ENCODE measurements at places on chromosomes 6 and 20.

DNA sequence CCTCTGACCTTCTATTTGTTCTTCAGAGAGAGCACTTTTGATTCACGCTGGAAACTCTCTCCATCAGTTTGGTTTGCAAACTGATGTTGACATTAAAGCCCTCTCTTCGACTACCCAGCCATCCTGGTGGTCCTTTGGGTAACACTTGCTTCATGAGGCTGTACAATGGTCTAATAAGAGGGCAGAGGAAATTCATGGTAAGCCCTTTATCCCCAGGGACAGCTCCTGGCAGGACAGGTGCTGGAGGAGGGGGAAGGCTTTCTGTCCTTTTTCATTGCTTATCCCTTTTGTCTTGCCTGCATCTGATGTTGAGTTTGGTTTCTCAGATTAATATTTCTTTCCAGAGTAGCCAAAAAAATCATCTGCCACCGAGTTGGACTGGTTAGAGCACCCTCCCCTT is 52.1 kb upstream of the CD93 start:
- DNase-seq, result no peak

GRCh38 chr6:157128235-157128775 is 195.0 kb downstream of the TMEM242 start:
- no peak for DNase-seq

DNA sequence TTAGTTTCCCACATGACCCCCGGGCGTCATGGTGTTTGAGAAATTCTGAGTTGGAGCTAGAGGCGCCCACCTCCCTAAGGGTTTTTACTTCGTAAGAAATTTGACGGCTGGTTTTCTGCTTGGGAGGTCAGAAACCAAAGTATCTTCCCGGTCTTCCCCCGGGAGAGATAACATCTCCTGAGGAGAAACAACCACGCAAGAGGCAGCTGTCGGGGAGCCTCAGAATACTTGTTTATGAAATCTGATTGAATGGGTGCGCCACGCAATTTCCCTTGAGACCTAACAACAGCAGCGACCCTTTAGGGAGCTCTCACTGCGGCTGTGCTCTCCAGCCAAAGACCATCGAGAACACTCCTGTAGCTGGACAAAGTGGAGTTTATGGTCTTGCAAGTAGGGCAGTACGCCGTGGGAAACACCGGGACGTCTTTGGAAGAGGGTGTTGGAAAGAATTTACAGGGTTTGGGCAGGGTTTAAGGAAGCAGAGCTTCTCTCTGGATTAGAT is 608 bp upstream of the EIF2S2 start:
- DNase-seq, result no peak

DNA sequence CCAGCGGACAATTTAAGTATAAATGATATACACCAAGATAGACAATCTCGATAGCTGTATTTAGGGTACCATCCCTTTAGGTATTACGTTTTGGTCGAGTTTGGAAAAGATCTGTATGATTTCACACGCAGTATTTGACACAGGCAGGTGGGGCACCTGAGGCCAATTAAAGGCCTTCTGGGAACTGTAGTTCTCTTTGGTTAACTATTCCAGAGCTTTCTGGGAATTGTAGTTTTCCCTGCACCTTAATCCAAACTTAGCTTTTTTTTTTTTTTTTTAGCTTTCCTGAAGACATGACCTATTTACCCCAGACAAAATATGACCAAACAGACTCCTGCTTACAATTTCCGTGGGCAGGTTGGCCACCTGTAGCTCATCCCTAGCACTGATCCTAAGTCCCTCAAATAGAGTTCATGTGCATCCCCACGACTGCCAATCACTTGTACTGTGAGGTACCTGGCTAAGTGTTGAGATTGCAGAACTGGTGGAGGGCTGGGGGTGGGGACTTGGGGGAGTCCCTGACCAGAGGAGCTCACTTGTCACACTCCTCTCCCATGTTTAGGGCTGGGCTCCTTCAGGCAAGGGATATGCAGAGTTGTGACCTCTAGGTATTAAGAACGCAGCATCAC is 999 bp upstream of the EHMT2 start:
- DNase-seq, result no peak

GRCh38 chr6:144317736-144318135 is 32.6 kb downstream of the UTRN start:
- DNase-seq, result no peak

- no peak for DNase-seq
Observed at GRCh38 chr6:26087284-26088115, at the start of gene HFE. Gene HFE (plus strand): TSS chr6:26087429. CDS start chr6:26087441, 12 bp downstream.

- no peak for DNase-seq
Observed at GRCh38 chr6:14009431-14009830, 84.7 kb downstream of the RNF182 start.

GRCh38 chr6:106411056-106411455 is 50.5 kb downstream of the CRYBG1 start:
- no peak for DNase-seq

GRCh38 chr20:43936104-43936770 is 21.6 kb downstream of the TOX2 start:
- peak; percentile 79 for DNase-seq

GRCh38 chr6:110322874-110323242 is 35.3 kb downstream of the METTL24 start:
- DNase-seq, result no peak

- DNase-seq, result no peak
Observed at GRCh38 chr6:9225441-9225871, 790.1 kb upstream of the SLC35B3 start.

DNA sequence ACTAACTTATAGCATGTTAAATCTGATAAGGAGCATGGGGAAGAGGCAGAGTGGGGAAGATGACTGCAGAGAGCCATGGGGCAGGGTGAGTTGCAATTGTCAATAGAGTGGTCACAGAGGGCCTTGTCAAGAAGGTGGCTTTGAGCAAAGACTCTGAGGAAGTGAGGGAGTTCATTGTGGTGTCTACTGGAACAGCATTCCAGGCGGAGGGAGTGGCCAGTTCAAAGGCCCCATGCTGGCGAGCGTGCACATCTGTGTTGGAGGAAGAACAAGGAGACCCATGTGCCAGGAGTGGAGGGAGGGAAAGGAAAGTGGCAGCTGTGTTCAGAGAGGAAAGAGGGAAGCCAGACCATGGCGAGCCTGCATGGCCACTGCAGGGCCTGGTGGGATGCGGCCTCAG is 15.8 kb upstream of the GPR6 start:
- DNase-seq, result no peak

DNA sequence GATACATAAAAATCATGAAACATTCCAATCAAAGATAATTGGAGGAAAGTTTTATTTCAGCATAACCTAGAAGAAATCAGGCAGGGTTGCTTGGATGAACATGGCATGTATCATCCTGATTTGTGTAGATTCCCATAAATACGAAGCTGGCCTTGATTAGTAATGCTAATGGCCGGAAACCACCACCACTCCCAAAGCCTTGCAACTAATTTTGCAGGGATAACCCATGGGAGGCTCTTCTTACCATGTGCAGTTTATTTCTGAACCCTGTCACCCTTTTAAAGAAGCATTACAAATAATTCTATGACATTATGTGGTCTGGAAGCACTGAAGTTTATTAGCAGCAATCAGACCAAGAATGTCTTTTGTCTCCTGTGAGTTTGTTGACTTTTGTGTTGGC is 80.8 kb downstream of the AIG1 start:
- DNase-seq, result no peak

DNA sequence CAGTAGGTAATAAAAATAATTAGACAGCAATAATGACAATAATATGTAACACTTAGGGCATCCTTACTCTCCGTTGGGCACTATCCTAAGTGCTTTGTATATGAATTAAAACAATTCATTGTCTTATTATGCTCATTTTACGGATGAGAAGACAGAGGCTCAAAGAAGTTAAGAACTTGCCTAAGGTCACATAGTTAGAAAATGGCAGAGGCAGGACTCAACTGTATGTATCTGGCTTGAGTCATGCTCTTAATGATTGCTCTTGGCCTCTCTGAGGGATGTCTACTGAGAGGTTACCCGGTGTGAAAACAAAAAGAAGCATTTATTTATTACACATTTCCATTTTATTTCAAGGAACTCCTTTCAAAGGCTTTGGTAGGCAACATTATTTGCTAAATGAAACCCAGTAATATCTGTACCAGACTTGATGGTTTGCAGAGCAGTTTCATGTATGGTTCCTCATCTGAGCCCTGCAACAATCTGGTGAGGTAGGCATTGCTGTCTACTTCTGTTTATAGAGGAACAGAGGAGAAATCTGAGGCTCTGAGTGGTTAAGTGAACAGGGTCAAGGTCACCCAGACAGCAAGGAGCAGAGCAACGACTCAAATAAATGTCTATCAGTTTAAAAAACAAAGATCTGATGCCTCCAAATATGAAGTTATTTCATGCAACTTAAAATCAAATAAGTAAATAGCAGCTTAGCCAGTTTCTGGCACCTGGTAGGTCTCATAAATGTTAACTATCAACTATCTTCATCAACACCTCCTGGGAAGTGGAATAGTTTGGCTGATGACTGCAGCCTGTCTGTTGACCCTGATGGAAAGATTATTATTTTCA is 4.2 kb upstream of the PARD6B start:
- DNase-seq, result no peak

DNA sequence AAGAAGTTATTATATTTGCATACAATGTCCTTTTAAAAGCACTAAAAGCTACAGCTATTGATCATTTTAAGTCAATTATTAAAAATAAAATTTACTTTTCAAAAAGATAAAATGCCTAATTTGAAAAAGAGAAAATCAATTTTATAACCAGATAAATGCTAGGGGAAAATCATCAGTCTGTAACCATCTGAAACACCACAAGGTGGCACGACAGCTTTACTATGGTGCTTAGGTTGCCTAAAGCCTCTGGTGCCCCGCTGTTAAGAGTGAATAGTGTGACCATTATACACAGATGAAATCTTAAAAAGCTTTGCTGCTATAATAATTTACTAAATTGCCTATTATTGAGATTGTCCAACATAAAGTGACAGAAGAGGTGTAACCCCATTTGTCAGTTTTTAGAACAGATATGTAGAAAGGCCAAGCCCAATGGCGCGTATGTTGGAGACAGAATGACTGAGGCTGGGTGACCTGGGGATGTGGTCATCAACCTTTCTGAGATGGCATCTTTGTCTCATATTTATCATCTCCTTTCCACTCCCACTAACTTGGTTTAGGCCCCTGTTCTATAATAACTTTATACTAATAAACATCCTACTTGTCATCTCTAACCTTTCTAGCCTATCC is 100.8 kb downstream of the MOXD1 start:
- no peak for DNase-seq

DNA sequence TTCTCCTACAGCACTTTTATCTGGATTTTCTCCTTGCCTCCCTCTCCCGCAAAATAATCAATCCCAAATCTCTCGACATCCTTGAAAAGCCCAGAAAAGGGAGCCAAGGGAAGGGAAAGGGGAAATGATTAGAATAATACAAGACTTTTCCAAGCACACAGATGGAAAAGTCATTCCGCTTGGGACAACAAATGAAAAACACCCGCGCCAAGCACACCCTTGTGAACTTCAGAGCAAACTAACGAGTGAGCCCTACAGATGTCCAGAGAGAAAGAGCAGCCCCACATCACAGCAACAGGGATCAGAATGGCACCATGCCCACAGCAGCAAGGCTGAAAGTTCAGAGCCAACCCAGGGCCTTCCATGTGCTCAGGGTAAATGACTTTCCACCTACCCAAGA is 49.6 kb downstream of the NINL start:
- DNase-seq, result no peak

- DNase-seq, result no peak
Observed at GRCh38 chr20:1388741-1389483, 3.9 kb downstream of the FKBP1A start.

- DNase-seq, result no peak
Observed at GRCh38 chr6:142433419-142433818, 131.6 kb downstream of the ADGRG6 start.

DNA sequence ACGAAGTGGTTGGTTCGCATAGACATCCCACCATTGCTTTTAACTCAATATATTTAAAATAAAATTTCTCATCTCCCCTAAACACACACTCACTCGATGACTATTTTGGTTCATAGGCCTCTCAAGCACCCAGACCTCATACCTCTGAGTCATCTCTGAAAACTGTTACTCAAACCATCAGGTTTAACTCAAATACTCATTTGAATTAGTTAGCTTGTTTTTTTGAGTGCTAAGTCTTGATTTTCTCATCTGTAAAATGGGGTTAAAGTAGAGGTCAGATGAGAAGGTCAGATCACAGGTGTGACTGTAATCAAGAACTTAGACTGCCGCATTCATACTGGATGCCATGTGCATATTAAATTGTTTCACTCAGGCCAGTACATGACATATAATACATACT is 243.9 kb upstream of the TENT5A start:
- no peak for DNase-seq

DNA sequence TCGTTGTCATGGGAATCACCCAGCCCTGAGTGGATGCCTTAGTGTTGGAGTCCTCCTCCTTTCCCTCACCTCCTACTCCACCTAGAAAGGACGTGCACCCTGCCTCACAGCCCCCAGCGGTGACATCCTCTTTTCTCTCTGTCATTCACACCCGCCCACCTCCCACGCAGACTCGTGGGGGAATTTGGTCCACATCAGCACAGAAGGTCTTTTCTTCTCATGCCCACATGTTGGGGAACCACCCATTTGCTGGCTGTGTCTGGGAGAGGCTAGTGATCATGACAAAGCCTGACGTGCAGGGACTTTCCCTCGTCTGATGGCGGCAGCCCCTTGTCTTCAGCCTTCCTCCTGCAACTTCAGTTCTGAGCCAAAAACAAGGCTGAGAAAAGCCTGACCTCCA is 96.0 kb upstream of the CNKSR3 start:
- no peak for DNase-seq

GRCh38 chr6:109790131-109790530 is 99.0 kb downstream of the FIG4 start:
- DNase-seq, result no peak

DNA sequence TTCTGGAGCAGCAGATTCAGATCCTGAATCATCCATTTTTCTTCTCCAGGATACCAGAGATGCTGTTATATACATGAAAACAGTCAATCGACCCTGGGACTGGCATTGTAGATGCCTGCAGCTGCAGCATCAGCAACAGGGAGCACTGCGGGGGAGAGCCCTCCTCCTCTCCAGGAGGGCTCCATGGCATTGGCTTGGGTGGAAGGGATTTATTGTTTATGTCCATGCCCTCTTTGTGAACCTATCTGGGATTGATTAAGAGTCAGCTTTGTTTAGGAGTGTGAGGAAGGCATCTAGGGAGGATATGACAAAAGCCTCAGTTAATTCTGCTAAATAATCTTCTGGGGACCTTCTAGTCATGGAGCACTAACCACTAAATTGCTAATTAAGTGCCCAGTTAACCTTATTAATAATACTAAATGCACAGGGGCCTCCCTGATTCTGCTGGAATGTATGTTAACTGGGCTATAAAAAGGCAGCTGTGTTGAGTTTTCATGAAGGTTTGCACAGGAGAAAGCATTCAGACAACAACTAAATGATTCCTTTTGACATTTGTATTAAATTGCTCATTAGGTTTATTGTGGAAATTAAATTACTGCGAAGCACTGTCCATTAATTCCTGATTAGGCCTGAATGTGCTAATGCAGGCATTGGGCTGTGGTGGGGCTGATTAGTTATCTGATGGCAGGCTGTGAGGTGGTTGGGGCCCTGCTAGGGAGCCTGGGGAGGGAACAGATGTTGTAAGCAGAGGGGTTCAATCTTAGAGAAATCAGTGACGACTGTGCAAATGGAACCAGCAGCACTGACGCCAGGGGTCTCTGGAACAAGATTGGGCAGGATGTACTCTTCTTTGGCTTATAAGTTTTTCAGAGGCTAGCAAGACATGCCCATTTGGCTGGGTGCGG is 57.6 kb downstream of the IMPG1 start:
- DNase-seq, result no peak

Measured in RWPE2 (cell line).